Cortex of kidney (tissue), 1 donor: ENCODE measurements at places on chromosomes 7 and 10.

DNA sequence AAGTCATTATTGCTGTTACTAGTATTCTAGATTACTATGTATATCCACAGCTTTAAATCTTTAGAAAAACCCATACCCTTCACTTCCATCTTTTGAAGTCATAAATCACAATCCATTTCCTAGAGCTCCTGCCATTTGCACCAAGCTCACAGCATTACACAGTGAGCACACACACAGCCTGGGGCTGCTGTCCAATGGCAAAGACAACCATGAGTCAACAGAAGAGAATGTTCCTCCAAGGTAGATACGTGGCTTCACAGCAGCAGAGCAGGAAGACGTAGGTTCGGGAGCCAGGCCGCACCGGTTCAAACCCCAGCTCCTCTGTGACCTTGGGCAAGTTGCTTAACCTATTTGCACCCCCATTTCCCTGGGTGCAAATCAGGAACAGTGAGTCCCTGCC is 234.6 kb downstream of the DIP2C start:
- DNase-seq: no peak

- DNase-seq: no peak
Measured at GRCh38 chr7:128893251-128894100, 17.0 kb downstream of the KCP start.

DNA sequence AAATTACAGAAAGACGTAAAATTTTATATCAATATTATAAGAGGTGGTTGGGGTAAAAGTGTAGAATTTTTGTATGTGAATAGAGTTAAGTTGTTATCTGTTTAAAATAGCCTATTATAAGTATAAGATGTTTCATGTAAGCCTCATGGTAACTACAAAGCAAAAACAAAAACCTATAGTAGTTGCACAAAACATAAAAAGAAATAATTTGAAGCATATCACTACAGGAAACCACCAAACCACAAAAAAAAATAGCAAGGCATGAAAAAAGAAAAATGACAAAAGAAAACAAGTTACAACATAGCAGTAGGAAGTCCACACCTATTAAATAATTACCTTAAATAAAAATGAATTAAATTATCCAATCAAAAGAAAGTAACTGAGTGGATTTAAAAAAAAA is 12.4 kb upstream of the GSTK1 start:
- no peak for DNase-seq

DNA sequence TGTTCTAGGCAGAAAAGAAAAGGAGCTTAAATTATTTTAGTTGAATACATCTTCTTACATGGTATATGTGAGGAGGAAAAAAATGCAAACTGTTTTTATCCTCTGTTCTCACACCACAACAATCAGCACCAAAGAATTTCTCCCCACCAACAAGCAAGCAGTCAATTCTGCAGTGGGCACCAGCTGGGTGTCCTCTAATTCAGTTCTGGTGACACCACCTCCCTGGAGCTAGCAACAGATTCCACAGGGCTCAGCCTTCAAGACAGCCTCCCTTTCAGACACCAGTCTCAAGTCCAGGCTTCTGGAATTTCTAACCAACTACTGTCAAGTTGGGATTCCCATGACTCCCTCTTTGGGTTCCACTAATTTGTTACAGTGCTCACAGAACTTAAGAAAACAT is 490.2 kb upstream of the IGFBP3 start:
- DNase-seq: no peak

DNA sequence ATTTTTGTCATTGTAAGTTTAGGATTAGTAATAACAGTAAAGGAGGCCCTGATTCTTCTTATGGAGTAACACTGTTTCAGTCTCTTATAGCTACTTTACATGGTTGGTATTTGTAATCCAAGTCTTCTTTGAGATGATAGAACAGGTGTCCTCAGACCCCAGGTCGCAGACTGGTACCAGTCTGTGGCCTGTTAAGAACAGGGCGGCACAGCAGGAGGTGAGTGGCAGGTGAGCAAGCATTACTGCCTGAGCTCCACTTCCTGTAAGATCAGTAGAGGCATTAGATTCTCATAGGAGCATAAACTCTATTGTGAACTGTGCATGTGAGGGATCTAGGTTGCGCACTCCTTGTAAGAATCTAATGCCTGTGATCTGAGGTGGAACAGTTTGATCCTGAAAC is 77.3 kb downstream of the STK31 start:
- no peak for DNase-seq

DNA sequence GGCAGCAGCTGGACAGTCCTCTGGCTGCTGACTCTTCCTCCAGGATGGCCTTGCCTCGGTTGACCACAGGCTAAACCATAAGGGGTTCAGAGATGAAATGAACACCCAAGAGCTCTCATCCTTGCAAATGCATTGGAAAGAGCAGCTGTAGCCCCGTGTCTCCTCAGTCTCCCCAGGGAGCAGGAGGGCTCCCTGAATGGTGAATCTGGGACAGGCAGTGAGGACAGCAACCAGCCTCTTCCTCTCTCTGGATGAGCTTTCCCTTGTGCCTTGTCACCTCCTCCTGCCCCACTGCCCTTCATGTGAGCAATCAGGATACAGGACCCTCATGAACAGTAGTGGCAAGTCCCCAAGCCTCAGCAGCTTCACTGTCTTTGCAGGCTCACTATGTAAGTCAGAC is 23.9 kb upstream of the GDF10 start:
- DNase-seq: no peak

DNA sequence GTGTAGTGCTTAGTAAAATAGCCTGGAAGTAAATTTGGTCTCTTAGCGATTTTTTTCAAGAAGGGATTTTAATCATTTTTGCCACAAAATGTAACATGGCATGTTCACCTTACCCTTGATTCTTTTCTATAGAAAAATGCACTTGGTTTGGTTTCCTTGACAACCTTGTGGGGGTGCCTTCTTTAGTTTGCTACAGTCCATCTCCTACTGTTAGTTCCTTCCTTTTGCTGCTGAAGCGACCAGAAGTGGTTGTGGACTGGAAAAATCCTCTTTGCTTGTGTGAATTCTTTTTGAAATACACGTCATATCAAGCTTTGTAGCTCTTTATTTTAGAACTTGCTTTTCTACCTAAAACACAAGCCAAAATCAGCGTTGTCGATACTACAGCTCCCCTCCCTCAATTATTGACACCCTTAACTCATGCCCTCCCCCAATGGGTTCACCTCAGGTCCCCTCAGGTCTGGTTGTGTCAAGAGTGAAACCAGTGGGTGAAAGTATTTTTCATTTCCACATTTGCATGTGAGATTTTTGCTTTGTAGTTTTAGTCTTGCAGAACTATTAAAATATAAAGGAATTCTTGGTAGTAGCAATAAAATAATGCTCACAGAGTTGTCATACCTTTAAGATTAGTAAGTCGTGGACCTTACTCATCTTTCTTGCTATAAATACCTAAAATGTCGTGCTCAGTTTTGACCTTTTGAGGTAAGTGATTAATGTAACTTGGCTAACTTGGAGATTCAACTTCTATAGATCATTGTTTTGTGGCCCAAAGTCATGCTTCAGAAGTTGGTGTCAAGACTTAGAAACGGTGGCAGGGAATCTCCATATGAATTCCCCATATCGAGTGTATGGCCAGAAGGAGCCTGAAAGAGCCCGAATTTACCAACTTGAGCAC is 1.5 kb downstream of the ACTR3B start:
- no peak for DNase-seq

GRCh38 chr7:4144811-4145510 is 537.1 kb upstream of the FOXK1 start:
- no peak for DNase-seq

DNA sequence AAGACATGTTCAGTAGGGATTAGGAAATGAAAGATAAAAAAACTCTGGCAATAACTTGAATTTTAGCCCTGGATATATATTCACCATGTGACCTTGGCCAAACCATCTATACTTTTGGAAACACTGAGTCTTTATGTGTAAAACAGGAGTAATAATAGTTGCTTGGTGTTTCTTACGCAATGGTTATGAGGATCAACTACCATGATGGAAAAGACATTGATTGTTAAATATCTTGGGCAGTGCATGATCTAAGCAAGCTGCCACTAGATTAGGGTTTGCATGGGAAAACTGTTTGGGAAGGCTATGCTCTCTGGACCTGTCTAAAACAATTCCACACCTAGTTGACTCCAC is 6.5 kb downstream of the OR6B1 start:
- DNase-seq: no peak

DNA sequence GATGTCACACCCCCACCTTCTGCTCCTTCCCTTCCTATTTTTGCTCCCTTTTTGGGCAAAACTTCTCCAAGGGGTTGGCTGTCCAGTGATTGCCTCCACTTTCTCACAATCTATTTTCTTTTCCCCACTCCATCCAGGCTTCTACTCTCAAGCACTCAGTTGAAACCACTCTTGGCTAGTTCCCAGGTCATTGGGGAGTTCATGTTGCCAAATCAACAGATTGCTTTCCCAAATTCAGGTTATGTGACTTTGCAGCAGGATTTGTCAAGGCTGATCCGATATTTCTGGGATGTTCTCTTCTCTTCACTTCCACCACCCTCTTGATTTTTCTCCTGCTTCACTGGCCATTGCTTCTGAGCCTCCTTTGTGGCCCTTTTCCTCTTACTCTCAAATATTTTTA is 258.7 kb upstream of the SLC26A5 start:
- DNase-seq: no peak
